ENCODE measurements at places on chromosomes 12 and 14. TPM values are rescaled to one million over a fixed set of nuclear protein-coding genes. Genes with fewer than 3 reads are reported as not detected.
A peak's percentile ranks its signal among the peaks of the same experiment; 100 is the strongest.

The AKAP3 gene
- 1.1 TPM for total RNA-seq

The MSRB3 gene
- total RNA-seq, result 77.3 TPM

The JAG2 gene
- 7.5 TPM for total RNA-seq

The DDN gene
- total RNA-seq, result 0.08 TPM

The OR4E2 gene
- not detected for total RNA-seq

The SINHCAF gene
- 41.1 TPM for total RNA-seq

The DENR gene
- total RNA-seq, result 51.9 TPM

- DNase-seq, result no peak
Observed at GRCh38 chr12:5941907-5942306, 3.2 kb downstream of the ANO2 start.

DNA sequence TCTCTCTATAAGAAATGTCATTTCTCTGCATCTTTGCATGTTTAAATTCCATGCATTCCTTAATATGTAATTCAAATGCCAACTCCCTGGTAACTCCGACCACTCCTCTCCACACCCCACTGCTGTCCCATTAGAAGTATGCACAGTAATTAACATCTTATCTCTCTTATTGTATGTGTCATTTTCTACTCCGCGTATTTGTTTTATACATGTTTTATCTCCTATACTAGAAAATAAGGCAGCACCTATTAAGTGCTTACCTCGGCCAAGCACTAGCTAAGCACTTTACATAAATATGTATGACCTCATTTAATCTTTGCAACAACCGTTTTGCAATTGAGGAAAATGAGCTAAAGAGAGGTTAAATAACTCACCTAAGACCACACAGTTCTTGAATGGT, 469.8 kb downstream of the BCAT1 start:
- DNase-seq, result no peak

- no peak for DNase-seq
Observed at GRCh38 chr12:64027311-64027710, 182.8 kb downstream of the SRGAP1 start.

DNA sequence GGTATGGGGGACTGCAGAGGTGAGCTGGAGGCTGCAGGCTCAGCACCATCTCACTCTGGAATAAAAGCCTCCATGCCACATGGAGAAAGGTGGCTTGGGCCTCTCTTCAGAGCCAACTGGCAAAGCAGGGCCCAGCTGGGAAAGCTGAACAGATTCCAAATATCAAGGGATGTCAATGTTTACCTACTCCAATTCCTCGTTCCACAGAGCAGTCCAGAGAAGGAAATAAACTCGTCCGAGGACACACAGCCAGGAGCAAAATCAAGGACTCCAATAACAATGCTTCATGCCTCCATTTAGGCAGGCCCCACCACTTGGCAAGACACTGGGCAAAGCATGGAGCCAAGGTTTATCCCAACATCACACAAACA, 36.3 kb upstream of the PNMA1 start:
- no peak for DNase-seq

GRCh38 chr12:108478611-108479206, 36.4 kb upstream of the FICD start:
- DNase-seq, result no peak

DNA sequence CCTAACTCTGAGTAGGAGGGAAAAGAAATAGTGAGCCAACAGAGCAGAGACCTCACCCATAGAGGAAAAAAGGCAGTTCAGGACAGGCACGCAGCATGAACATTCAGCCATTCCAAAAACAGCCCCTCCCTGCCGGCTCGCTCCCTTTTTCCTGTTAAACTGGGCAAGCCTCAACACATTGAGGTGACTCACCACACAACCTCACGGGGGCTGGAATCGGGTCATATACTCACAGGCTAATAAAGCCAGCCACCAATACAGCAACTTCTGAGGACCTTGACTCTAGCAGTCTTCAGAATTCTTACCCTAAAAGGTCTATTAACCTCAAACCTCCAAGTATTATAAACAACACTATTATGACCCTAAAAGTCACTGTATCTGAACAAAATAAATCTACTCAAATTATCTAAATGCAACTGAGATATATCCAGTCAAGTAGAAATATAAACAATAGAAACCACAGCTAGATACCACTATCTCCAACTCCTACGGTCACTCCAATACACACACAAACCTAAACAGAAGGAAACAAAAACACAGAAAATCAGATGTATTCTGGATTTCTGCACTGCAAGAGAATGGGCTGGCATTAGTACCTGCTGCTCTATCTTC, 6.3 kb downstream of the YBX3 start:
- DNase-seq, result peak; percentile 88

GRCh38 chr12:8709124-8709830, 11.5 kb downstream of the RIMKLB start:
- DNase-seq, result no peak

- no peak for DNase-seq
Observed at GRCh38 chr12:6273541-6274230, 36.8 kb upstream of the PLEKHG6 start.

DNA sequence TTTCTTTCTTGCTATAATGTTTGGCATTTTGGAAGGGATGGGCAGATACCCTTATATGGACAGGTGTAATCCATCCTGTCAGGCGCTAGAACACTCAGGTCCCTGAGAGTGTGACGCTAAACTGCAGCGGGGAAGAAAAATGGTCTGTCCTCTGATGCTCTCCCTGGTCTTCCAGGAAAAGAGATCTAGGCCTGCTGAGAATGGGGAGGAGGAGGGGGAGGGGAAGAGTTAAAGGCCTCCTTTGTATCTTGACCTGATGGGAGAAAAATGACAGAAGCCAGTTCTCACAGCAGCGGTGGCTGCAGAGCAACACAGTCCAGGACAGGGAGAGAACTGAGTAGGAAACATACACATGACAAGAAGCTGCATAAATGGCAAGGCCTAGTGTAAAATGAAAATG, 61.1 kb downstream of the RPS6KA5 start:
- DNase-seq, result no peak

DNA sequence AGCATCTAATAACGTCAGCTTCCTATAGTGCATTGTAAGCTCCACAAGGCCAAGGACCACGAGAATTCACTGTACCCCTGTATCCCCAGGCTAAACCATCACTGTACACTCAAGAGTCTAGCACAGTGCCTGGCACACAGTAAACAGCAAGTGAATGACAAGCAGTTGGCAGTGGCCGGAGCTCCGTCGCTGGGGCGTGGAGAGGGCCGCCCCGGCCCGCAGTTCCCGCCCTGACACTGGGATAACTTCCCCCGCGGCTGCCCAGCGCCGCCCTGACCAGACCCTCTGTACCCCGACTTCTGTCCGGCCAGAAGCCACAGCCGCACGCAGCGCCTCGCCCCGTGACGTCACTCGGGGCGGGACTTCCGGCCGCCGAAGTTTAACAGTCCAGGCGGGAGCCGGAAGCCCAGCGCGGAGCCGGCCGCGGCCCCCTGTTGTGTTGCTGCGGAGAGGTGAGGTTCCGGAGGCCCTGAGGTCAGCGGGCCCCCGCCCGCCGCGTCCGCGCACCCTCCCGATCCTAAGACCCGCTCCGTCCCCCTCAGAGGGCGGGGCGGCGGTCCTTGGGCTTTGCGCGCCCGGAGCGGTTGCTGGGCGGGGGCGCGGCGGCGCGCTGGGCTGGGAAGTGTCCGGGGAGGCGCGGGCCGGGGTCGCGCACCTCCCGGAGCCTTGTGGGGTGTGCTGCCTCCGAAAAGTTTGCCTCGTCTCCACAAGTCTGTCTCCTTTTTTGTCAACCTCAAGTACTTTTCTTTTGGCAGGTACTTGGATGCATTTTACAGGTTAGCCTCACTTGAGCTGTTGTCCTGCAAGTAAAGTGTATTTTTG, at the start of gene NEDD1:
Gene NEDD1, plus strand, starts transcription at position 409 of the 822 bp plus-strand sequence. CDS start 2,503 bp downstream, outside the sequence.
- peak; percentile 92 for DNase-seq
